ENCODE measurements at places on chromosomes 4 and X.

GRCh38 chrX:3521396-3521795 is 174.9 kb upstream of the MXRA5 start:
- no peak for DNase-seq

- DNase-seq, result no peak
These were observed 7.5 kb downstream of the ADD1 start for GRCh38 chr4:2850966-2851798.

DNA sequence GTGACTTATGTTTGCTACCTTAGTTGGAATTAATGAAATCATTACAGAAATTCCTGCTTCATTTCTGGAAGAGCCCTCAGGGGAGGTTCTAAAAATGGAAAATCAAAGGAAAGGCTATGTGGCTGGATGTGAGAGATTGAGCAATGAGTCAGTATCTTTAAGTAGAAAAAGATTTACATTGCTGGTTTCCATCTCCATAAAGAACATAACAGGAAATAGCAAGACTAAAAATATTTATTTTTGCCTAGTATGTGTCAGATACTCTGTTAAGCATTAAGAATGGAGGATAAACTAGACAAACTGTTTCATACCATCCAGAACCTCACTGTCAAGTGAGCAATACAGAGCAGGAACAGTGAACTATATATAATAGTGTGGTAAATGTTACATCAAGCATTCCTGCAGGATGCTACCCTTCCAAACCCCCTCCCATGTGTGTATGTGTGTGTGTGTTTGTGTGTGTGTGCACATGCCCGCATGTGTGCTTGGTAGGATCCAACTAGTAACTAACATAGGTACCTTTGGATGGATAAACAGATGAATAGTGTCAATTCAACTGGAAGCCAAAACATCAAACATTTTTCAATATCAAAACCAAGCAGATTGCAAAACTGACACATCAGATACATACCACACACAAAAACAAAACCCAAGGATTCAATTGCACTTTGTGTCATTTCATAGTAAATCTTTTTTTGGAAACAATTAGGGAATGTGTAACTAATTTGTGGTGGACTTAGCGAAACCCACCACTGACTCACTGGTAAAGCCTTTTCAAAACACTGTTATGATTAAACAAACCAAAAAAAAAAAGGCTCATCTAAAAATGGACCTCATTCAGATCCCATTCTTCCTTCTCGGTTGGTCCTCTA is 223.4 kb downstream of the SHROOM3 start:
- no peak for DNase-seq

DNA sequence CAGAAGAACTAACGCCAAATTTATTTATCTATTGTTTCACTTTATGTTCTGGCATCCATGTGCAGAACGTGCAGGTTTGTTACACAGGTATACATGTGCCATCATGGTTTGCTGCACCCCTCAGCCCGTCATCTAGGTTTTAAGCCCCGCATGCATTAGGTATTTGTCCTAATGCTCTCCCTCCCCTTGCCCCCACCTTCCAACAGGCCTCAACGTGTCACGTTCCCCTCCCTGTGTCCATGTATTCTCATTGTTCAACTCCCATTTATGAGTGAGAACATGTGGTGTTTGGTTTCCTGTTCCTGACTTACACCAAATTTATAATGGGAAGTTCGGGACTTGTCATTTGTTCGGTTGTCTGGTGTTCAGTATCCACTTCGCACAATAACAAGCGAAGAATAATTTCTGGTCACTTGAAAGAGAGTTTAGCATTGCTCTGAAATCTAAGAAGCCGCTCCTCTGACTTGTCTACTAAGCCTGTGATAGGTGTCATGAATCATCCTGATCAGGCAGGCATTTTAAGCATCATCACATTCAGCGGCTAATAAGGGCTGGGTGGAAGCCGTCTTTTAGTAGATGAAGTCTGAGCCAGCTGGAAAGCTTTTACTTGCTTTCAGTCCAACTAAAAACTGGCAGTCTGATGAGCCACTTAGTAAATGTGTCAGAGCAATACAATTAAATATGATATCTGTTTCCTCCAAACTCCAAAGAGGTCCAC is 1065.7 kb upstream of the PABPC4L start:
- DNase-seq, result no peak

- no peak for DNase-seq
These were observed 22.4 kb downstream of the NAT8L start for GRCh38 chr4:2081540-2081939.

GRCh38 chrX:140505421-140506337 is 810 bp upstream of the SOX3 start:
- DNase-seq, result no peak
